ENCODE measurements at places on chromosomes 13 and 19. TPM values are rescaled to one million over a fixed set of nuclear protein-coding genes. Genes with fewer than 3 reads are reported as not detected.

Gene KLK2
- total RNA-seq = not detected

Gene TNNT1
- not detected for total RNA-seq

Gene ZNF761
- 16.0 TPM for total RNA-seq

Gene CRLF1
- total RNA-seq = 117 TPM

Gene ANKRD27
- 22.8 TPM for total RNA-seq

Gene VAV1
- total RNA-seq = 16.8 TPM

Gene TUBB4A
- not detected for total RNA-seq

Gene IZUMO4
- total RNA-seq = 10.3 TPM

Gene RASAL3
- total RNA-seq = 3.1 TPM

Gene PLK5
- not detected for total RNA-seq

Gene ZNF784
- 6.0 TPM for total RNA-seq

Gene SIGLECL1
- total RNA-seq = not detected

Gene CACNG6
- total RNA-seq = not detected

Gene ZNF625
- 4.4 TPM for total RNA-seq

Gene C5AR2
- total RNA-seq = 27.9 TPM

Gene ZNF729
- not detected for total RNA-seq

Gene ZNF66
- 5.2 TPM for total RNA-seq

Gene PABPC3
- total RNA-seq = 0.17 TPM

Gene ALG5
- 34.8 TPM for total RNA-seq

Gene OR7D2
- total RNA-seq = not detected

Gene ZNF69
- total RNA-seq = 10.3 TPM

Gene NLRP4
- total RNA-seq = not detected

Gene NFILZ
- not detected for total RNA-seq

Gene CEACAM7
- total RNA-seq = not detected

Gene DZIP1
- 11.2 TPM for total RNA-seq

Gene THSD8
- not detected for total RNA-seq

Gene SWSAP1
- 0.66 TPM for total RNA-seq

Gene CARM1
- 18.4 TPM for total RNA-seq

Gene GJB2
- total RNA-seq = not detected

Gene CNN2
- 32.1 TPM for total RNA-seq

Gene KIR2DL1
- not detected for total RNA-seq

Gene ZNF561
- total RNA-seq = 22.6 TPM

Gene ZNF418
- 5.1 TPM for total RNA-seq

Gene PLA2G4C
- 3.5 TPM for total RNA-seq

Gene FGF21
- not detected for total RNA-seq

Gene PET100
- 18.3 TPM for total RNA-seq

Gene POU2F2
- 1.9 TPM for total RNA-seq

Gene ALG11
- 19.4 TPM for total RNA-seq

Gene CILP2
- not detected for total RNA-seq

Gene ERFL
- total RNA-seq = not detected

Gene IQCN
- 3.5 TPM for total RNA-seq

Gene KLK5
- total RNA-seq = not detected

Gene PNMA8C
- total RNA-seq = not detected

Gene KCNC3
- total RNA-seq = 0.75 TPM

Gene FFAR2
- not detected for total RNA-seq

Gene ELL
- total RNA-seq = 14.5 TPM

Gene ZNF30
- total RNA-seq = 2.5 TPM

Gene LRRC63
- total RNA-seq = 1.4 TPM

Gene LILRB3
- 16.0 TPM for total RNA-seq

Gene SLC1A6
- total RNA-seq = not detected

Gene CGB3
- not detected for total RNA-seq
